Activated naive CD4-positive, alpha-beta T cell treated with anti-CD3 and anti-CD28 coated beads, Interleukin-2, amount 50 U/mL, for 72 hours (primary cell): ENCODE measurements at places on chromosomes 7 and 10. TPM values are rescaled to one million over a fixed set of nuclear protein-coding genes. Genes with fewer than 3 reads are reported as not detected.

GRCh38 chr10:46254467-46254866, 32.3 kb upstream of the ANTXRL start:
- no peak for DNase-seq

DNA sequence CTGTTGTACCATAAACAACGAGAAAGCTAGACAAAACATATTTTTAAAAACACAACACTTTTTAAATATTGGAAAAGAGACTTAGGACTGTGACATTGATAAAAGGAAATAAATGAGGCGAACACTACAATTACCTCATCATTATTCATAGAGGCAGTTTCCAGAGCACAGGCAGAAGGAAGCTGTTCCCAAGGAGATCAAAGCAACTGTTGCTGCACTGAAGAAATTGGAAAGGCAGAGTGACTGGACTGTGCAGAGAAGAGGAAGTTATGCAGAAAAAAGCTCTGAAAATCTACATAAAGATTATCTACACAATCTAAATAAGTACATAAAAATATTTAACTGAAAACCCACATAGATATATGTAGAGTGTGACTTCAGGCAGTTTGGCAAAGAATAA, 32.8 kb downstream of the MYO3A start:
- DNase-seq, result no peak

DNA sequence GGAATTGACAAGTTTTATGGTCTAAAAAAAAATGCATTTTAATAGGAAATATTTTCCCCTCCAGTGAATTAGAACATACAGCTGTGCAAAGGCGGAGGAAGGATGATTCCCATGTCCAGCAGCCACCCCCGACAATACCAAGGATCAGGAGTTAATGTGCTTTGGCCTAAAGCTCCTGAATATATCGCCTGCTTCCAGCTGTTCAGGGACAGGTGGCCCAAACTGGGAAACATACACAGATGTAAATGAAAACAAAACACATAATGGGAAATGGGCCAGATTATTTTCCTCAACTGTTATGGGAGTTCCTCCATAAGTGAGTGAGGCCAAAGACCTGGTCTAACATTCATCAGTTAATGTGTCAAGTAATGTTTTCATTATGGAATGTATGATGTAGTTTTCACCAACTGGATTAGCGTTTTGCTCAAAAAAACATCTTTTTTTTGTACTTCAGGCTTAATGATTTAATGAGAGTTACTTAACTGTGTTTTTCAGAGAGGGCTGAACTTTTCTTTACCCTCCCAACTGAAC, 55.1 kb upstream of the LAMB1 start:
- DNase-seq, result no peak

GRCh38 chr7:27212497-27213432, 12.9 kb upstream of the HOXA13 start:
- DNase-seq, result no peak

DNA sequence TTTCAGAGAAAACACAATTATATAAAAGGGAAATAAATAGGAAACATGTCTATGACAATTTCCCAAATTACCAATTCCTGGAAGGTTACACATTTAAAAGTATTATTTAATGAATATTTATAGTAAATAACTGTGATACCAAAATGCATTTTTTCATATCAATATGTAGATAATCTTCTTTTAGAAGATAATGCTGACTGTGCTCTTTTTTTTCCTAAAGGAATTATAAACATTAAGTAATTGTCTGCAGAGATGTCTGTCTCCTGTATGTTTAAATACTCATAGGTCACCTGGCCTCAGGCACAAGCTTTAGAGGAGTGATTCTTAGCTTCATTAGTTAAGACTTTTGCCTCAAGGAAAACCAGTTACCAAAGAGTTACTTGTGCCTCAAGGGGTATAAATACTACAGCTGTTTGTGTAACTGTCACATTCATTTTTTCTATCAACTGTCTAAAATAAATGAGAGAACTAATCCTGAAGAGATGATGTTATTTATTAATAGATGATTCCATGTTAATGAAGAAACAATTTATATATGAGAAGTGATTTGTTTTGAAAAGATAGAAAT, 77.1 kb downstream of the DNAJC1 start:
- DNase-seq, result no peak

- no peak for DNase-seq
Observed at GRCh38 chr10:89390476-89391225, 1.8 kb upstream of the IFIT1 start.

DNA sequence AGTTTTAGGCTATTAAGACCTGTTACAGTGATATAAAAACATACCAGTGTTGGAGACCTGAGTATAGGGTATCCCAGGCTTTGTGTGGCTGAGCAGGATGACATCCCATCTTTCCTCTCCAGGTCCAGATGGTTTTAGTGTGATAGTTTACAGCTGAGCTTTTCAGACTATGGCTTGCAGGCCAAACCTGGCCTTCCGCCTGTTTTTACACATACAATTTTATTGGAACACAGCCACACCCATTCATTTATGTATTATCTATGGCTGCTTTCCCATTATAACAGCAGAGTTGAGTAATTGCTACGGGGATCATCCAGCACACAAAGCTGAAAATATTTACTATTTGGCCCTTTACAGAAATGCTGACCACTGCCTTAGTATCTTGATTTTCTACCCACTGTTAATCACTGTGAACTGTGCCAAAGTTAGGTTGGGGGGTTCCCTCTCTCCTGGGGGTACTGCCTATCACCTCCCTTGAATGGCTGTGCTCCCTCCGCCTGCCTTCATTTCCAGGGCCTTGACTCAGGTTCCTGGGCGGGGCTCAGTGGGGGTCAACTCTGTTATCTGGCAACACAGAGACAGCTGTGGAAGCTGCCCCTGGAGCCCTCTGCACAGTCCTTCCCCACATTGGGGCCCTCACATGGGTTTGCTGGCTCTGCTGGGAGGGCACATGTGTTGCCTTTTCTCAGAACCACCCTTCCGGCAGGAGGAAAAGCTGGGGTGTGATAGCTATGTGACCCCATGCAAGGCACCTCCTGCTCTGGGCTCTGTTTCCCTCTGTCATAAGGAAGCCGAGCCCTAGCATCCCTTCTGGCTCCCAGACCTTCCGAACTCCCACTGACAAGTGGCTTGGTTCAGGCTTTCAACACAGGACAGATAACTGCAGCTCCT, 40.3 kb upstream of the SH2D4B start:
- no peak for DNase-seq

GRCh38 chr7:77867537-77867865, 68.9 kb downstream of the PHTF2 start:
- DNase-seq, result no peak

GRCh38 chr7:86914551-86914950, 144.9 kb downstream of the ELAPOR2 start:
- no peak for DNase-seq

DNA sequence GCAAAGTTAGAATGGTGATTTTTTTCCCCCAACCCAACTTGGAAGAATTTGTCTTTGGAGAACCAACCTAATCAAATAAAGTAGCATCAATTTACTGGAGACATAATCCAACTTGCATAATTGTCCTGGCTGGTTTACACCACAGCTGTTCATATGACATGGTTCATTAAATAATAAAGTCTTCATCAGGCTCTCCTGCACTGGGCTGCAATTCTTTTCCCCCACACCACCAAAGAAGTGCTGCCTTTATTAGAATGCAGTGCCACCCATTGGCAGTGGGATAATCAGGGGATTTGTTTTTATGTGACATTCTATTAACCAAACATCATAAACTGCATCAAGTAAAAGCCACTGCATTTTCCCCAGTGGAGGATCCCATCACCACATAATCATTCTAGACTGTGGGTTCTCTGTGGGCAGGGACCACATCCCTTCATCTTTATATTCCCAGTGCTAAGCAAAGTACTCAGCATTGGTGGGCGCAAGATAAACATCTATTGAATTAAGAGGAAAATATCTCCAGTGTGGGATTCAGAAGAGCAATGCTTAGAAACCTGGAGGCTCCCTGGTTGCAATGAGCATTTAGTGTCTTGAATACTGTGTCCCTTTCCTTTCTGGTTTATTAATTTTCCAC, 322.0 kb downstream of the KCNMA1 start:
- DNase-seq, result no peak

DNA sequence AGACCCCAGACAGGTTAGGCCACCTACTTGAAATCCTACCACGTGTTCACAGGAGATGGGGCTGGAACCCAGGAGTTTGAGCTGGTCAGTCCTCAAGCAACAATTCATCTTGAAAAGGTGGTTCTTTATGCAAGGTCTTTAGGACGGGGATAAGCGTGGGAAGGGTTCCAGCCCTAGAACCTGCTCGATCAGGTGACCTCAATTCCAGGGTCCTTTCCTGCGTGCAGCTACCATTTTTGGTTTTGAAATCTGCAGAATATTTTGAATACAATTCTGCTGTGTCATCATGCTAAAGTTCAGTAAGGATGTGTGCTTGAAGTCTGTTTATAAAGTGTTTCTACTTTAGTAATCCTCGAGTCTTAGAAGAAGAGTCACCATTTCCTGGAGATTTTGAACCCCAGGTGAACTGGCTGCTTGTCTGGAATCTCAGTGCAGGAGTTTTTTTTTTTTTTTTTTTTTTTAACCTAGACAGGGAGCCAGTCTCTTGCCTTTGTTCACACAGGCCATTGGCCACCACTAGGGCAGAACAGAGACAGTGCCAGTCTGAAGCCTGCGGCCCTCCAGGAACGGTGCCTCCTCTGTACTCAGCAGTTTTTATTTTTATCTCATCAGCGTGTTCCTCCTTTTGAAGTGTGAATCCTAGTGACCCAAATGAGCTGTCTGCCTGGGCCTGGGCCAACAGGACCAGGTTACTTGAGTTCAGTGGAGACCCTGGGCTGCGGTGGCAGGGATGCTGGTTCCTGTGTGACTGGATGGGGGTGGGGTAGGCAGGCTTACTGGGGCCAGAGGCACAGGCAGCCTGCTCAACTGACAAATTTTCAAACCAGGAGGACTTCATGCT, 54.6 kb downstream of the EEPD1 start:
- DNase-seq, result no peak

DNA sequence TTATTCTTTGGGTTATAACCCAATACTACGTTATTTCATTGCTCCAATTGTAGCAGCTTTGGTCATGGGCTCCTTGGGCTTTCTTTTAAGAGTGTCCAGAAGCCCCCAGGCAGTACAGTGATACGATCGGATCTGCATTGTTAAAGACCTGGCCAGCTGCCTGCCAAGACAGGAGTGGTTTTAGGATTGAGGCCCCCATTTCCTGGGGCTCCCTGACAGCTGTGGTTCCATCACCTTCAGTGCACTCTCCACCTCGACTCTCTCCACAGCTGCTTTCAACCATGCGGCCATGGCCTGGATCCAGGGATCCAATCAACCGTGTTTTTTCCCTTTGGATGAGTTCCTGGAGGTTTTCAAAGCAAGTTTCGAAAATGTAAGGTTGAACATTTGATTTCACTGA, 123.4 kb upstream of the BTBD16 start:
- DNase-seq, result no peak

GRCh38 chr7:16604054-16604453, 41.5 kb downstream of the ANKMY2 start:
- DNase-seq, result no peak

- DNase-seq, result no peak
Observed at GRCh38 chr10:3310016-3310784, 137.6 kb upstream of the PITRM1 start.

DNA sequence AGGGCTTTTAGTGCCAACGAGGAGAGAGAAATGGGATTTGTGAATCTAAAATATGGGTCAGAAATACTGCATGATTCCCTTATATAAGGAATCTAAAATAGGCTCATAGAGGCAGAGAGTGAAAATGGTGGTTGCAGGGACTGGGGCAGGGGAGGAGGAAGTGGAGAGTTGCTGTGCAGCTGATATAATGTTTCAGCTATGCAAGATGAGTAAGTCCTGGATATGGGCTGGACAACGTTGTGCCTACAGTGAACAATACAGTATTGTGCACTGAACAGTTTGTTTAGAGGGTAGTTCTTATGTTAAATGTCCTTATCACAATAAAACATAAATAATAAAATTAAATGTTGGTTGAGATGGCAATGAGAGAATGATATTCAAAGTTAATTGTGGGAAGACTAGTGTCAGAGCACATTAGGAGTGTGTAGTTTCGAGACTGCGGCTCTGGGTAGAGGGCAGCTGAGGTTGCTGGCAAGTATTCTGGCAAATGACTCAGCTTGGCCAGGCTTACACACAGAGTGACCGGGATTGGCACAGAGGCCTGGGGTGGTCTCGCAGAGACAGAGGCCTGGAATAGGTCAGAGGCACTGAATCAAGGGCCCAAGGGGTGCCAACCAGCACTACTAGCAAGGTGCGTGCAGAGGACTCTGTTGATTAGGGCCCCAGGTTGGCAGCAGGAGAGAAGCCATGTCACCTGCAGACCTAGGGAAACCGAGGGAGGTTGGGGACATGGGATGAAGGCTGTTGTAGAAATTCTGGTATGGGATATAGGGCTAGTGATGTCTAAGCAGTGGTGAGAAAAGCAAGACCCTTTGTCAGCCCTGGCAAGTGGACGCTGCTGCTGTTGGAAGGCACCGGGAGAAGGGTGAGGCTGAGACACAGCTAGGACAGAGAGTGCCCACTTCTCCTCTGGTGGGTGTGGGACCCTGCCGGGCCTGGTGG, 2.8 kb upstream of the DEPP1 start:
- no peak for DNase-seq

- DNase-seq, result no peak
Observed at GRCh38 chr10:11355592-11355991, 255.9 kb downstream of the USP6NL start.

DNA sequence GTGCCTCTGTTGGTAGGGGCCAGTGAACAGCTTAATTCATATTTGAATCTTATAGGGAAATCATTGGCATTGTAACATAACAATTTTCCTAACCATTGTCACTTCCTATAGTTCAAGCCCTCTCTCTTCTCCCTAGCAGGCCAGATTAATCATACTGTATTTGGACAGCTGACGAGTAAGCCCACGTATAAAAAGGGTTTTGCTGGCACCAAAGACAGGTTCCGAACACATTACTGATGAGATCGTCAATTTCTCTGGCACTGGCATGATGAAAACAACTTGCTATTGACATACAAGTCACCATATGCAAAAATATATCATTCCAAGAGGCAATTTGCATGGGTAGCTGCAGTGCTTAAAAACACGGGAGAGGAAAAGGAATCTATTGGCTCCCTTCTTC, 891.1 kb upstream of the AUTS2 start:
- DNase-seq, result no peak

- no peak for DNase-seq
Observed at GRCh38 chr10:85995791-85996190, 370.8 kb downstream of the GRID1 start.

DNA sequence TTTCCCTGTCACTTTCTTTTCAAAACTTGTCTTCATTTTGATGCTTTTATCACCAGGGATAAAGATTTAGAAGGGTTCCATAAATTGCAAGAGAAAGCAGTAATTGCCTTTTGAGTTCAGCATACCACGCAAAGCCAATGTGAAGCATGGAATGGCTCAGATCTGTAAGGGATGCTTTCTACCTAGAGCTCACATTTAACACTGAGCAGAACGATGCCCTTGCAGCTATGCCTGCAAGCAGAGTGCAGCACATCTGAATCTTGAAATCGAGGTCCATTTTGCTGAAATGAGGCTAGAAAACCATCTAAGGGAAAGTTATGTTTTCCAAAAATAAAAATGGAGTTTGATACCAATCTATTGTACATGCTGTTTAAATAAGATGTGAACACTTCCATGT, 171.2 kb upstream of the CELF2 start:
- no peak for DNase-seq

The IL2RA gene
- total RNA-seq, result 531 TPM

The IFIT1 gene
- total RNA-seq, result 1.6 TPM

The GDF2 gene
- total RNA-seq, result not detected

The AKR1C1 gene
- total RNA-seq, result 2.0 TPM

The TSPAN12 gene
- not detected for total RNA-seq
